ENCODE measurements at places on chromosomes 6 and 20.

- DNase-seq: no peak
Measured at GRCh38 chr6:37759221-37760144, 60.0 kb upstream of the ZFAND3 start.

GRCh38 chr20:31494131-31494530, 19.0 kb downstream of the REM1 start:
- peak; percentile 28 for DNase-seq

- DNase-seq: no peak
Measured at GRCh38 chr6:111445861-111446267, 37.2 kb downstream of the REV3L start.

- peak; percentile 31 for DNase-seq
Measured at GRCh38 chr20:24305371-24305770, 164.1 kb upstream of the SYNDIG1 start.

GRCh38 chr6:89895276-89895874, 1.1 kb downstream of the GJA10 start:
- peak; percentile 67 for DNase-seq

- no peak for DNase-seq
Measured at GRCh38 chr20:22455259-22455658, 129.1 kb downstream of the FOXA2 start.

- DNase-seq: no peak
Measured at GRCh38 chr20:20273286-20273685, 94.6 kb upstream of the INSM1 start.

Data from hematopoietic multipotent progenitor cell treated with erythropoietin and hydrocortisone succinate and interleukin-3 and kit ligand, for 4 days (in vitro differentiated cells).